ENCODE measurements at places on chromosomes 4 and X.

- no peak for DNase-seq
Measured at GRCh38 chrX:1463581-1463980, 10.9 kb upstream of the ASMTL start.

GRCh38 chr4:74517996-74518395 lies 73.1 kb downstream of the AREG start:
- no peak for DNase-seq

DNA sequence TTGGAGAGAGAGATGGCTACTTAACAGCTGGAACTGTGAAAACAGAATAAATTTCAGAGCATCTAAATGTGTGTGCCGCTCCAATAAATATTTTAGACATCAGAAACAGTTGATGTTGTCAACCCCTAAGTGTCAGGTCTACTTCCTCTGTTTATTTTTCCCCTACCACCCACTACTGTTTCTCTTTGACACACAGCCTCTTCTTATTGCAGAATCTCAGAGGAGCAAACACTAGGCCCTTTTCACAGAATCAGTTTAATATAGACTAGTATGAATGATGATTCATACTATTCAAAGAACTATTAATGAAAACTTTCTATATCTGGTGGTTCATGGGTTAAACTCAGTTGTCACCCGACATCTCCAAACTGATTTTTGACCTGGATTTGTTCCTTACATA lies 33.9 kb downstream of the NAA11 start:
- no peak for DNase-seq

DNA sequence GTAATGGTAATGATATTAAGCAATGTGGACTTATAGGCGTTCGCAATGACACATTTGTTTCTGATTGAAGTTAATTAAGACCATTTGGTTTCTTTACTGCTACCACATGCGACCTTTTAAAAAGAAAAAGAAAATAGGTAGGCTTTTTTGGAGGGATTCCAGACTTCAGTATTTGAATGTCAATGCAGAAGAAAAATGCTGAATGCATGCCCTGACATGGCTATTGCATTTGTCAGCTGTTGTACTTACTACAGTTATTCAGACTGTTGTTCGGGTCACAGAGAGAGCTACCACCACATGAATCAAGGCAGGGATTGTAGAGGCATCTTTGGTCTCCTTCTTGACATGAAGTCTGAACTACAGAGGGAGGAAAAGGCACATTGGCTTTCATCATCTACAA lies 163.7 kb downstream of the CORIN start:
- no peak for DNase-seq

- no peak for DNase-seq
Measured at GRCh38 chrX:63394872-63395271, 43.7 kb upstream of the SPIN4 start.

GRCh38 chrX:12999422-12999821 lies 24.5 kb downstream of the TMSB4X start:
- peak; percentile 4 for DNase-seq

GRCh38 chr4:140098455-140099160 lies 55.4 kb downstream of the MAML3 start:
- no peak for DNase-seq

GRCh38 chr4:4764558-4764905 lies 94.9 kb upstream of the MSX1 start:
- DNase-seq, result no peak

GRCh38 chr4:87270144-87270543 lies 49.7 kb upstream of the KLHL8 start:
- DNase-seq, result no peak

- DNase-seq, result no peak
Measured at GRCh38 chr4:8594097-8595038, 1.8 kb downstream of the CPZ start.

GRCh38 chrX:79107891-79108718 lies 36.4 kb upstream of the GPR174 start:
- DNase-seq, result no peak

GRCh38 chr4:17092736-17093437 lies 194.4 kb upstream of the LDB2 start:
- DNase-seq, result no peak

Measured in activated CD4-positive, CD25-positive, alpha-beta regulatory T cell (primary cell).